ENCODE measurements at places on chromosomes 1 and 21.

GRCh38 chr21:35976929-35977328 lies 83.4 kb downstream of the SETD4 start:
- DNase-seq, result no peak

DNA sequence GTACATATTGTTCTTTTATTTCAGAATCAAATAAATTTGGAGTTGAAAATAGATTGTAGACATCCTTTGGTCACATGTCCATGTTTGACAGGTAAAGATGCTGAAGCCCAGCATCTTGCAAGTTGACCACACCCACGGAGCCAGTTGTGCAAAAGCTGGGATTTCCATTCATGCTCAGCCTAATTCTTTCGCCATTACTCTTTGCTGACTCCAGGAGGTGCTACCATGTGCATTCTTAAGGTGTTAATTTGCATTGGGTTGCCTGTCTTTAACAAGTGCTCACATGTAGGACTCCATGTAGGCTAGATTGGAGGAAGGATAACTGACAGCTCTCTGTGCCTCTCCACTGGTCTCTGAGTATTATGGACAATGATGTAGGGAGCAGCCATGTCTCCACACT lies 660.7 kb downstream of the LMO4 start:
- DNase-seq, result no peak

DNA sequence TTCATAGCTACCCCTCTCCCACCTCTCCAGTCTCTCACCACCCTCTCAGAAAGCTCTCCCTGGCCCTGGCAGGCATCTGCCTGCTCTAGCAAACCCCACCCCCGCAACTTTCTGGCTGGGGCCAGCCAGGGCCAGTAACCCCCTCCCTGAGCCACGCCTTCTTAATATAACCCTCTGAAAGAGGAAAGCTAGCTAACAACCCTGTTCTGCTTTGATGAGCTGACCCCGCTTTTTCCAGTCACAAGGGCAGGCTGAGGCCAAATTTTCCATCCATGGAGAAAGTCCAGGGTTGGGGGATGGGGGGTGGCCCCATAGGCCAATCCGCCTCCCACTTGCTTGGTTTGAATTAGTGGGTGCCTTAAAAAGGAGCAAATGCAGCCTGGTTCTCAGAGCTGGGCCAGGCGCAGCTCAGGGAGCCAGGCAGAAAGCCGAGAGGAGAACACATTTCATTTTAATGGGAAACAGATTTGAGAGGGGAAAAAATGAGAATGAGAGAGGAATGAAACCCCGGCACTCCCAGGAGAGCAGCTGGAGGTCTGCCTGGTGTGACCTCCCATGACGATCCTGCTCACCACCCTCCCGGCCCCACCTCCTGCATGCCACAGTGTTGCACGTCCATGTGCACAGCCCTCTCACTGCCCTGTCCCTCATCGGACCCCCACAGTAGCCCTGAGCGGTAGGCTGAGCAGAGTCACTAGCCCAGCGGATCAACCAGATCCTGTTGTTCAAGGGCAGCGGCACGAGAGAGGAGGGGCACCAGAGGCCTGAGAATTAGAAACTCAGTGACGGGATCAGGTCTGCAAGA lies 62.3 kb downstream of the OPTC start:
- DNase-seq, result no peak

GRCh38 chr1:14583788-14584187 lies 14.7 kb upstream of the KAZN start:
- DNase-seq, result no peak

- no peak for DNase-seq
Observed at GRCh38 chr1:181356505-181357340, 126.6 kb upstream of the CACNA1E start.

GRCh38 chr1:38917772-38918171 lies 23.9 kb downstream of the RHBDL2 start:
- no peak for DNase-seq

DNA sequence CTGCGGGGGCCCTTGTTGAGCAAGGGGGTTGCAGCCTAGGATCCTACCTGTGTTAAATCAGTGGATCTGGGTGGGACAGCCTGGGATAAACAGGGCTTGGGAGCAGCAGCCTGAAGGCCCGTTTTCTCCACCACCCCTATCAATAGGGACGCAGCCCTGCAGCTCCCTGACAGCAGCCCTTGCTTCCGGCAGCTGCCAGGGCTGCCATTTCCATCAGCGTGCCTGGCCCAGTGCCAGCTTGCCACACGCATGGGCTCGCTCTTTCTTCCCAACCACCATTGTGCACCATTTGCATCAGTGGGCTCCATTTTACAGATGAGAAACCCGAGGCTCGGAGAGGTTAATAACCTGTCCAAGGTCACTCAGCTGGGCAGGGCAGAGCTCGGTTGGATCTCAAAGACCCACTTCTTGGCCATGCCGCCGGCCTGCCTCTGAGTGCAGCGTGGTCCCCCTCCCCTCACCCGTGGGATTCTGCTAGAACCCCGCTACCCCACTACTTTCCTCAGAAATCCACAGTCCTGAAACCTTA lies 3.8 kb downstream of the WNT4 start:
- DNase-seq, result no peak

GRCh38 chr1:25590096-25590824 lies 26.3 kb upstream of the MAN1C1 start:
- DNase-seq, result no peak

DNA sequence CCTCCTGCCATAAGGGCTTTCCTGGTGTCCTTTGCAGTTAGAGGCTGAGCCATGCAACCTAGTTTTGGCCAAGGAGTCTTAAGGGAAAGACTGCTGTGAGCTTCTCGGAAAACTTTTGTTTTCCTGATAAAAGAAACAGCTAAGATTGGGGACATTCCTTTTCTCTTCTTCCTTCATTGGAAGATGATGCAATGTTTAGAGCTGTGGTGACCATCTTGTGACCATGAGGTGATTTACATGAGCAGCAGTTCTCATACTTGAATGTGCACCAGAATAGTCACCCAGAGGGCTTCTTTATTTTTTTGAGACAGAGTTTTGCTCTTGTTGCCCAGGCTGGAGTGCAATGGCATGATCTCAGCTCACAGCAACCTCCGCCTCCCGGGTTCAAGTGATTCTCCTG lies 20.4 kb upstream of the SMAP2 start:
- no peak for DNase-seq

DNA sequence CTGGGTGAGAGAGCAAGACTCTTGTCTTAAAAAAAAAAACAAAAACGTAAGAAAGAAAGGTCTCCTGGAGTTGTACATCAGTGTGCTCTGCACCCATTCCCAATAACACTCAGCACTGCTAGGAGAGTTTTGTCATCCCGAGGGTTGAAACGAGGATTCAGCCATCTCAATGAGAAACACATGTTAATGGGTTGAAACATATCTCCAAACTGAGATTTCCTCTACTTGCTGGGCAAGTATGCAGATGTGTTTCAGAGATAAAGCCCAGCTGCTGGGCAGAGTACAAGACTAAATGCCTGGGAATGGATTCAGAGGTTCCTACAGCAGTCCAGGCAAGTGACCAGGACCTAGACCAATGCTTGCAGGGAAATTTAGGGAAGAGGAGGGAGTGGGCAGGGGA lies 2.6 kb upstream of the MFN2 start:
- no peak for DNase-seq

DNA sequence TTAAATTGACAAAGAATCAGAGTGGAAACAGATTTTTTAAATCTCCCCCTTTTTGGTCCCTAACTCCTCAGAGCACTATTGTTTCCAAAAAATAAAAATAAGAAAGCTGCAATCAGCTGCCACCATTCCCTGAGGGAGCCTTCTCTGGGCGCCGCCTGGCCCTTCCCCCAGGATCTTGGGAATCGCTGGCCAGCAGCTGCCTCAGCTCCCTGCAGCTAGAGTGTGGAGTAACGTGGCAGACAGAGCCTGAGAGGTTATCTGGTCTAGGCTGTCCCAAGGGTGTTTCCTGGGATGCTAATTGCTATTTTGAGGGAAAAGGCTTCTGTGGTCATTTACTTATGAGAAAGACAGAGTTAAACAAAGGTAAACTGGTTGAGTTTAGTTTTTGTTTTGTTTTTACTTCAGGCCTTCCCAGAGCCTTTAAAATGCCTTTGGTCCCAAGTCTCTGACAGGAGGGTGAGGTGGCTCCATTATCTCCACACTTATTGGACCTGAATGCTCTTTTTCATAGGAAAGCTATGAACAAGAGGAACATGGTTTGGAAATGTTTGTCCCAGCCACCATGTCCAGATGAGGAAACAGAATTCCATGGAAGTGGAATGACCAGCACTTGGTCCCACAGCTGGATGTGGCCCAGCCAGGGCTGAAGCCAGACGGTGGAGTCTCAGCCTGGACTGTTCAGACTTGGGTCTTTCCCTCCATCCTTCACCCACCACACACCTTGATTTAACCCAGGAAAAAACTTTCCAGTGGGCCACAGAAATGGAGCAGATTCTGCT lies 14.1 kb upstream of the KIAA1614 start:
- no peak for DNase-seq

DNA sequence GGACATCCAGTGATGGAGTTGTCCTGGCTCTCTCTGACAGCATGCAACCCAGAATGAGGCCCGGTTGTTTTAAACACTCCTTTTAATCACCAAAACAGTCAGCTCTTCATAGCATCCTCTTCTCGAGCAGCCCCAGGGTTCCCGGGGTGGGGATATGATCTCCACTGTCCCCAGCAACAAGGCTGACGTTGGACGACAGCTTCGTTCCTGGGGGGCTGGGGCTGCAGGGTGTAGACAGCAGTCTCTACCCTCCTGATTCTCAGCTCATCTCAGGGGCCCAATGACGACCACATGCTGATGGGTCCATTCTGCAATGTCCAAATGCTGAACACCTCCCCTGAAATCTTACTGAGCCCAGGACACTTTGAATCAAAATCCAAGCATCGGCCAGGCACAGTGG lies 27.0 kb downstream of the TRIM11 start:
- DNase-seq, result no peak

GRCh38 chr1:228841632-228842031 lies 106.4 kb downstream of the RHOU start:
- no peak for DNase-seq

GRCh38 chr1:30962609-30963508 lies 54.3 kb upstream of the SDC3 start:
- no peak for DNase-seq

- peak; percentile 32 for DNase-seq
Observed at GRCh38 chr1:28112388-28113241, 24.2 kb upstream of the EYA3 start.

- DNase-seq, result peak; percentile 93
Observed at GRCh38 chr1:921011-921837, 2.5 kb upstream of the SAMD11 start.

DNA sequence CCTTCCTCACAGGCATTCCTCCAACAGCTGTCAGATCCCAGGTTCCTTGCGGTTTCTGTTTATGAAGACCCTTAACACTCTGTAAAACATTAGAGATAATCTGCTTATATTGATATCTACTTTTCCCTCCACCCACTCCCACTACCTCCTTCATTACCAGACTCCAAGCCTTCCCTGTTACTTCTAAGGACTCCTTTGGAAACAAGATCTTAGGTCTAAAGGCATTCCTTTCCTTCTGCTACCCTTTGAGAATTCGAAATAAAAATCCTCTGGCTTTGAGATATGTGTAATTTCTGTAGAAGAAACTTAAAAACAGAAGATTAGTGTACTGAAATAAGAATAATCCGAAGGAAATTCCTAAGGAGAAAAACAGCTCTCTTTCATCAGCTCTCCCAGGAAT lies 23.7 kb upstream of the LYPLAL1 start:
- DNase-seq, result no peak

DNA sequence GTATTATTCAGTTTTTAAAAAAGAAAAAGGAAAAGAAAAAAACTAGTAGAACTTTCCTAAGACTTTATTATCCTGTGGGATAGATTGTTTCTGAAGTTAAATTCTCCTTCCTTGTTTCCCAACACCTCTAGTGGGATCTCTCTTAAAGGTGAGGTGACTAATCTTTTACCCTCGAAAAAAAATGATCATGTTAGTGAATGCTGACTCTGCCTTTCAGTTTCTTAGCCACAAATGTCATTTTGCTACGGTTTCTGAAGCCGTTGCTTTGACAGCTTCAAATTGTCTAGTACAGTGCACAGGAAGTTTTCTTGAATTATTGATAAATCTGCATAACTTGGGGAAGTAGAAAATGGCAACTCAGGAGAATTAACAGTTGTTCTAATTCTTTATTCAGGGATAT lies 13.0 kb upstream of the NEK7 start:
- peak; percentile 29 for DNase-seq

GRCh38 chr21:35940074-35940927 lies 120.0 kb downstream of the SETD4 start:
- DNase-seq, result peak; percentile 46

DNA sequence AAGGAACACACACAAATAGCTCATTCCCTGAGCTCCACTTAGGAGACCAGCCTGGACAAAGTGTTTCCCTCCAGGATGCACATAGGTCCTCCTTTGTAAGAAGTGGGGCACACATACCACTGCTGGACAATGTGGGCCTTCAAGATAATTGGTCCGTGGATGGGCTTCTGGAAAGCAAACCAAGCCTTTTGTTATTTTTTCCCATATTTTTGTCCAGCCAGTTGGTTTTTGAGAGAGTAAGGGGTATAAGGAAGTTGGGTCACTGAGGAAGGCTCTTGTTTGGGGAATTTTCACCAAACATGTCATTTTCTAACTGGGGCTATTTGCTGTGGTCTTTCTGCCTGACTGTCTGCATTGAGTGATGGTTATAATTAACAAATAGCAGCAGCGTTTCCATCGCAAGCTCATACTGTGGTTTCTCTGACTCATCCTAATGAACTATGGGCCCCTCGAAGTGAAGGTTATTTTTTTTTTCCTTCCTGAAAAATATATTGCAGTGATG lies 306.3 kb upstream of the DUSP10 start:
- no peak for DNase-seq

GRCh38 chr21:45359451-45360217 lies 45.3 kb upstream of the COL18A1 start:
- no peak for DNase-seq

Measured in RPMI8226 (cell line).